HFF-Myc (cell line): ENCODE measurements at places on chromosomes 12 and 14.
A peak's percentile ranks its signal among the peaks of the same experiment; 100 is the strongest.

DNA sequence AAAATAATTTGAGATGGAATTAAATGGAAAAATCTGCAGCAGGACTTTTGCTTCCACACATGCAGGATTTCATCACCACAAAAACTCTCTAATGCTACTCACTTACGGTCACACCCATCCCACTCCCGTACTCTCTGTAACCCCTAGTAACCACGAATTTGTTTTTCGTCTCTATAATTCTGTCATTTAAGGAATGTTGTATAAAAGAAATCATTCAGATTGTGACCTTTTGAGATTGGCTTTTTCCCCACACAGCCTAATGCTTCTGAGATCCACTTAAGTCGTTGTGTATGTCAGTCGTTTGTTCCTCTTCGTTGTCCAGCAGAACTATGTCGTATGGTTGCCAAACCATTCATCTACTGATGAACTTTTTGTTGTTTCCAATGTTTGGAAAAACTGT, 19.8 kb upstream of the PZP start:
- DNase-seq, result no peak

- no peak for DNase-seq
These were observed 92.9 kb upstream of the DIO2 start for GRCh38 chr14:80304125-80304766.

DNA sequence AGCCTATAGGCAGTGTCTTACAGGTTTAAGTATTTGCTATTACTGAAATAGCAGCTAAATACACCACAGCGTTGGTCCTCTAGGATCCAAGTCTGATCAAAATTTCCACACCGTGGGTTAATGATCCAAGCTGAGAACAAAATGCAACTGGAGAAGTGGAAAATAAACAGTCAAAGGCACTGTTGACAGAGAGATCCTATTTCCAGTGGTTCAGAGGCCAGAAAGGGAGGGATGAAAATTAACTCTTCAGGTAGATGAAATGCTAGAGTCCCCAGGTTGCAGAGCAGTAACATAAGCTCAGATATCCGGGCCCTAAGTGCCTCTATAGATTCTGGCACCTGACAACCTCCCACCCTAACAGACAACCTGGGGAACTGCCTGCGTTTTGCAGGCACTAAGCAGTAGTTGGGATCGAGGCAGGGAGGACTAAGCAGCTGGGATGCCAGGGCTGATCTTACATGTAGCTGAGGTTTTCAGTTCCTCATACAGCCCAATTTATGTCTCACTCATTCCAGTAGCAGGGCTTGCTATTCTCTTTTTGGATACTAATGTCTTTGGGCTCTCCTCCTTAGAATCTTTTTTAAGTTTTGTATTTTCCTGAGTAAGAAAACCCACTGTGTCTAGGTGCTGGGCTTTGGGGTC, 42.7 kb upstream of the CRACR2A start:
- DNase-seq, result no peak

- DNase-seq, result no peak
These were observed 101.5 kb upstream of the CCDC91 start for GRCh38 chr12:28088566-28089272.

DNA sequence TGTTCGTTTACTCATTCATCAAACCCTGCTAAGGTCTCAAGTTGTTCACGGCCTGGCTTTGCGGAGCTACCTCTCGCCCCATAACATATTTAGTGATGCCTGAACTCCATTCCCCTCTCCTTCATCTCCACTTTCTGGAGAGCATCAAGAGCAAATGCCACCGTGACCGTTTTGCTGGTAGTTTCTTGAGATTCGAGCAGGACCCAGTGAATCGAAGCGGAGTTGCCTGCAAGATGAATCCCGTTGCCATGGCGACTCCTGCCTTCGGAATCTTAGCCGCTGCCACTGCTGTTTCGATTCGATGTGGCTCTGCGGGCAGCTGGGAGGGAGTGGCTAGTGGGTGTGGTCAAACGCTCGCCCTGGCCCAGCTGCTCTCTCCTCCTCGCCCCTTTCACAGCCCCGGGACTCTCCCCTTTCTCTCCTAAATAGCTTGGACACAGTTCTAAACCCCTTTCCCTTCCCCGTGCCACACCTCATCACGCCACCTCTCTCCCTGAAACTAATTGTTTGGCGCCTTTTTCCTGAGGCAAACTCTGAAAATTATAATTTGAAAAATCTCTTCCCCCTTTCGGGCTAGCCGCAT, 1.4 kb downstream of the DAAM1 start:
- peak; percentile 53 for DNase-seq

DNA sequence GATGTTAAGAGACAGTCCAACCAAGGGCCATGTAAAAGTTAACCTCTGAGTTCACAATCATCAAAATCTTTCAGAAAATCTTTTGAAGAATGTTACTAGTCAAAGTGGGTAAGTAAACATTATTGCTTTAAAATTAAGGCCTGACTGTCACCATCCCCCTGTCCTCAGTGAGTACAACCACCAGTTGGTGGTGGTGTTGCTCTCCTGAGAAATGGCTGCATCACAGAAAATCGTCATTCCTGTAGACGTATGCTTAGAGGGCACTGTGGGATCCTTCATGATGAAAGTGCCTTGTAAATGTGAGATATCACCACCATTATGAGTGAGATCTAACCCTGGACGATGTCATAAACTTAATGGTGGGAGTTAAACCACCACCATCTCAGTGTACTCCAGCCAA, 451.2 kb downstream of the RPS29 start:
- no peak for DNase-seq

DNA sequence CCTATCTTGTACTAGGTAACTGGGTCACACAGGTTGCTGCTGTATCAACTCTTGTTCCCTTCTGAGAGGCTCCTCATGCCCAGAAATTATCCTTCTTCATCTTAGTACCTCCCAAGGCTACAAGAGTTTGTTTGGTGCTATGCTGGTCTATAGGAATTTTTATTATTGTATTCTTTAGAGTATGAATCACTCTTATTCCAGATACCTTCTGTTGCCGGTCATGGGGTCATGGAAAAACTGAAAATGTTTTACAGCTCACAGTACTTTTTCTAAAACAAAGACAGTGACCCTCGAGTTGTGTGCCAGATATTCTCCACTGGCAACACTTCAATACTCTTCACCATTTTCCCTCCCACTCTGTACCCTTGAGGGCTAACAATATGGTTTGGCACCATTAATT, 1598.0 kb upstream of the TMEM132C start:
- peak; percentile 20 for DNase-seq

- no peak for DNase-seq
These were observed 65.5 kb downstream of the RASSF3 start for GRCh38 chr12:64675795-64676194.

- no peak for DNase-seq
These were observed 13.8 kb upstream of the IFI27L2 start for GRCh38 chr14:94143239-94143638.

GRCh38 chr14:24307575-24308341, at the start of gene CIDEB:
TSS of gene CIDEB (minus strand) at chr14:24307977. CDS start at chr14:24307858, 119 bp downstream.
- no peak for DNase-seq

DNA sequence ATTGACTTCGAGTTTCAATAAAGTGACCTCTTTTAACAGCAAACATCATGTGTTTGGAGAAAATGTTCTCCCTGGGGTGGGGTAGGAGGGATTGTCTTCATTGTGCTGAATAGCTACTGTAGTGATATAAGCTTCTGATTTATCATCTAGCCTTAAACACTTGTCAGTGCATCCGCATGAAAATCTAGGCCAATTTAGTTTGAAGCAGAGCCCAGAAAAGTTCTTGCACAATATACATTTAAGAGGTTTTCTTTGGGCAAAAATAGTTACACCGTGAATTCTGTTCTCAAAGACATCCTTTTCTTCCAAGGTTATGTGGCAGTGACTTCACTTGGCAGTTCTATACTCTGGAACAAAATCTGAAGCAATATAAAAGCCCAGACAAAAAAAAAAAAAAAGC, 136.0 kb upstream of the IFNG-AS1 start:
- no peak for DNase-seq

DNA sequence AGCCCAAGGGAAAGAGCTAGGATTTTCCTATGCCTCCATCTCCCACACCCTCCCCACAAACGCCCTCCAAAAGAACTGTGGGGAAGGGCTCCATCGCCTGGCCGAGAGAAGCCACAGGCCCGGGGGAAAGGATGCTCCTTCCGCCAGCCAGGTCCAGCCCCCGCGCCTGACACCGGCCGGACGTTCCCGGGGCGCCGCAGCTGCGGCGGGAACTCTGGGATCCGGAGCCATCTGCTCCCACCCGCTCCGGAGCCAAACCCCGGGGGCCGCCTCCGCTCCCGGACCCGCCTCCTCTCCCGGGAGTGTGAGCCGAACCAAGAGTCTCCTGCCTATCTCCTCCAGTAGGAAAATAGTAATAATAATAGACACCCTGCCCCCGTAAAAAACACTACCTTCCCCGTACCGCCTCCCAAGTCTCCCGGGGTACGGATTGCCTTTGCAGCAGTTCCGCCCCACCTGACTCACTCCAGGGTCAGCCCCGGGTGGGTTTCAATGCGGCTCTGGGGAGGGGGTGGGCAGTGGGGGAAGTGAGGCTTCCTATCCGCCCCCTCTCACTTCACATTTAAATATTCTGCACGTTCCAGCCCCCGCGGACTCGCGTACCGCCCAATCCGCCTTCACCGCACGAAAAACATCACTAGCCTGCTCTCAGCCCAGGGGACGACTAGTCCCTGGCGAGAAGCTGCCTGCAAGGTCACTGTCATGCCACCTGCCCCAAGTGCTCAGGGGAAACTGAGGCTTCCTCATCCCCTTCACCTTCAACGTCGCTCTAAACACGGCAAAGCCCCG, 2.4 kb downstream of the AGAP2 start:
- DNase-seq, result no peak

GRCh38 chr14:90091393-90091792, 29.6 kb downstream of the KCNK13 start:
- no peak for DNase-seq

DNA sequence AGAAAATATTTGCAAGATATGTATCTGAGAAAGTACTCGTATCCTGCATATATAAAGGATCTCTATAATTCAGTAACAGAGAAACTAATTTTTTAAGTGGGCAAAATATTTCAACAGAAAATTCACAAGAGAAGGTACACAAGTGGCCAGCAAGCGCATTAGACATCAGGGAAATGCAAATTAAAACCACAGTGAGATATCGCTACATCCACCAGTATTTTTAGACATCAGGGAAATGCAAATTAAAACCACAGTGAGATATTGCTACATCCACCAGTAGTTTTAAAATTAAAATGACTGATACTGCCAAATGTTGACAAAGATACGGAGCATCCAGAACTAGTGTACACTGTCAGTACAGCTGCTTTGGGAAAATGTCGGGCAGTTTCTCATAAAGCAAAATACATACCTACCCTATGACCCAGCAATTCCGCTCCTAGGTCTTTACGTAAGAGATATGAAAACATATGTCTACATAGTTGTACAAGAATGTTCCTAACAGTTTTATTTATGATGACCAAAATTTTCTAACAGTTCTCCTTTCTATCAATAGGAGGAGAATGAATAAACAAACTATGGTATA, 2.8 kb upstream of the KCNK13 start:
- no peak for DNase-seq

GRCh38 chr12:19893514-19893913, 454.2 kb downstream of the AEBP2 start:
- DNase-seq, result no peak

DNA sequence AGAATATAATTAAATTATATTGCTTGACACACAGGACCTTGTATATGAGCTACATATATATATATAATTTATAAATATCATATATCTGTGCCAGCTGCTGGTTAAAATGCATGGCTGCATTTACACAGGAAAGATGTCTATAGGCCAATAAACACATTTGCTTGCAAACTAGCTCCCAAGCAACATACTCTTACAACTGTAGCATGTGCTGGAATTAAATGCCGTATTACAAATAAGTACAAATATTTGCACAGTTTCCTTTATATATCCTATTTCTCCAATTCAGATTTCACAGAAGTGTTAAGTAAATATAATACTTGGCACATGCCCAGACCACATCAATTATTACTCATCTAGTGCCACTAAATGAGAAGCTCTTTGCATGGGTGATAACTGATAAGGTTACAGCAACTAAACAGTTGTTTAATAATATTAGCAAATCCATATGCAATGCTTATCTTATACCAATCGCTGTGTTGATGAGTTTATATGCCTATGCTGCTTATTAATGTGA, 66.7 kb upstream of the E2F7 start:
- no peak for DNase-seq

- DNase-seq, result no peak
These were observed 188.5 kb upstream of the SYT10 start for GRCh38 chr12:33628087-33628486.

DNA sequence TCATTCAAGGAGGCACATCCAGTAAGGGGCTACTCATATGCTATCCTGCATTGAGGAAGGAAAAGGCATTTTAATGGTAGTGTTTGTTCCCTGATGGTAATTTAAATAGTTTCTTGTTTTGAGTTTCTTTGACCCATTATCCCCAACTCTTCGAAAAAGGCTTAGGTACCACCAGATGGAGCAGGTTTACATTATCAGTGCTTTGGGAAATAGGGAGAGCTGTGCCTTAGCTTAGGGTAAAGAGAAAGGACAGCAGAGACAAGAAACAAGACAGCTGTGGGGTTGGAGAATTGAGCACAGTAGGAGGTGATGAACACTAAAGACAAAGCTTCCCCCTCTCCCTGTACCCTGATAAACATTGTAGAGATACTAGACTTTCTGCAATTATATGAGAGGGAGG, 29.1 kb upstream of the HELB start:
- no peak for DNase-seq

- DNase-seq, result no peak
These were observed 116.8 kb downstream of the RIN3 start for GRCh38 chr14:92630367-92630766.

DNA sequence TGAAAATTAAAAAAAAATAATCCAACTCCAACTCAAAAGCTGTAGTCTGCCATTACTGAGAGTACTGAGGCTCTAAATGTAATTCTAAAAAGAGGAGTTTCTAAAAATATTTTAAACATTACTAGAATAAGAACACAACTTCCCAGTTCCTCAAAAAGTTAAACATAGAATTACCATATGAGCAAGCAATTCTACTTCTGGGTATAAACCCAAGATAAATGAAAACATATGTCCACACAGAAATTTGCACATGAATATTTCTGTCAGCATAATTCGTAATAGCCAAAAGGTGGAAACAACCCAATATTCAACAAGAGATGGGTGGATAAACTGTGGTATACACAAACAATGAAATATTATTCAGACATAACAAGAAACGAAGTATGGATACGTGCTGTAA, 15.0 kb upstream of the NR2C1 start:
- no peak for DNase-seq

- no peak for DNase-seq
These were observed 1284.1 kb downstream of the AACS start for GRCh38 chr12:126349383-126349782.

- DNase-seq, result no peak
These were observed 20.6 kb upstream of the PCNX1 start for GRCh38 chr14:70886421-70887206.

- DNase-seq, result no peak
These were observed 11.3 kb downstream of the ARL6IP4 start for GRCh38 chr12:122991623-122992275.

- no peak for DNase-seq
These were observed 62.1 kb downstream of the ZFC3H1 start for GRCh38 chr12:71601546-71601945.

- DNase-seq, result no peak
These were observed 12.9 kb downstream of the SPRYD3 start for GRCh38 chr12:53065975-53066931.
